ENCODE measurements at places on chromosomes 16 and 17. TPM values are rescaled to one million over a fixed set of nuclear protein-coding genes. Genes with fewer than 3 reads are reported as not detected.

Gene PIMREG
- total RNA-seq: 8.0 TPM

Gene KCNAB3
- total RNA-seq: 2.6 TPM

Gene TMEM220
- 6.8 TPM for total RNA-seq

GRCh38 chr17:80967404-80967872 is 24.2 kb upstream of the CHMP6 start:
- no peak for DNase-seq

DNA sequence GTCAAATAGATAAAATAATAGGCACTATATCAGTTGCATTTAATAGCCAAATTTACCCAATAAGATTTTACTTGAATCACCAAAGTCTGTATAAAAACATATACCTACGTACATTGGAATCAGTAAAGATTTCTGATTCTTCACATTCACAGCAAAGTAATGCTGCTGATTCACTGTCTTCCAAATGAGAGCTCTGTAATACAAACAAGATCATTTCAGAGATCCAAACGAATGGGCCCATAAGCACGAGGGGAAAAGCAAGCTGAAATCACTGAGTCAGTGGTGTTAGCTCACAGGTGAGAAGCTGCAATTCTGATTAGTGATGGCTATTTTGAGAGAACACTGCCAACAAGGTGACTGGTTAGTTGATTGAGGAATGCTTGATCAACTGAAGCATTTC is 81.3 kb downstream of the SSH2 start:
- DNase-seq: no peak

Measured in osteocyte (in vitro differentiated cells).